ENCODE measurements at places on chromosomes 2 and 18. TPM values are rescaled to one million over a fixed set of nuclear protein-coding genes. Genes with fewer than 3 reads are reported as not detected.

- no peak for DNase-seq
Measured at GRCh38 chr2:17792515-17792914, 23.7 kb upstream of the MSGN1 start.

GRCh38 chr2:96091141-96091710 lies 25.1 kb downstream of the ADRA2B start:
- no peak for DNase-seq

- no peak for DNase-seq
Measured at GRCh38 chr2:29326926-29327325, 211.7 kb downstream of the CLIP4 start.

DNA sequence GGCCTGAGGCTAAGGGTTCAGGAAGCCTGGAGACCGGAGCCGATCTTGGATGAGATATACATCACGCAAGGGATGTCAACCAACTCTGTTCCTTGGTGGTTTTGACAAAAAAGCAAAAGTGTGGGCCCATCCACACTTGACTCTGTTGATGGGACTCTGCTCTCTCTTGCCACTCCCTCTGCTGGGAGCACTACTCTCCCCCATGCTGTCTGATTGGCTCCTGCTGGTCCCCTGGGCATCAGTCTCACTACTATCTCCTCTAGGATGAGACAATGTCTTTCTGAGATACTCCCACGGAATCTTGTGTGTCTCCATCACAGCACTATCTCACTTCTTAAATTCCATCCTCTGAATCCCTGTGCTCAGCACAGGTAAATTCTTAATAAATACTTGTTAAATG lies 56.8 kb upstream of the DNMT3A start:
- DNase-seq, result no peak

GRCh38 chr2:138071720-138072719 lies 107.7 kb downstream of the HNMT start:
- DNase-seq, result no peak

GRCh38 chr2:54664238-54664786 lies 59.1 kb upstream of the EML6 start:
- no peak for DNase-seq

DNA sequence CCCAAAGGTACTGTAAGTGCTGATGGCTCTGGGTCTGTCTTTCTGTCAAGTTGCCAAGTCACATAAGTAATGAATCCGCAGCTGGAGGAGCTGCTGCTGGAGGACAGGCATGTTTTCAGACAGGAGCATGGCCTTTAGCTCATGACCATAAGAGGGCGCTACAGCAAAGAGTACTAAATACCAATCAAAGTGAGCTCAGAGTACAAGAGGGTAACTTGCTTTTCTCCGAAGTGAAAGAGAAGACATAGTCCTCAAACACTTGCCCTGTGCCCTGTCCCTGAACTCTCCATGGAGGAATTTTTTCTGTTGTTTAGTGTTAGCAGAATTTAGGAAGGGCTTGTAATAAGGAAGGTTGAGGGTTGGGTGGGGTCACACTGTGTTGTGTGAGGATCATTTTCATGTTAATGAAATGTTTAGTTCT lies 58.0 kb upstream of the EML6 start:
- no peak for DNase-seq

DNA sequence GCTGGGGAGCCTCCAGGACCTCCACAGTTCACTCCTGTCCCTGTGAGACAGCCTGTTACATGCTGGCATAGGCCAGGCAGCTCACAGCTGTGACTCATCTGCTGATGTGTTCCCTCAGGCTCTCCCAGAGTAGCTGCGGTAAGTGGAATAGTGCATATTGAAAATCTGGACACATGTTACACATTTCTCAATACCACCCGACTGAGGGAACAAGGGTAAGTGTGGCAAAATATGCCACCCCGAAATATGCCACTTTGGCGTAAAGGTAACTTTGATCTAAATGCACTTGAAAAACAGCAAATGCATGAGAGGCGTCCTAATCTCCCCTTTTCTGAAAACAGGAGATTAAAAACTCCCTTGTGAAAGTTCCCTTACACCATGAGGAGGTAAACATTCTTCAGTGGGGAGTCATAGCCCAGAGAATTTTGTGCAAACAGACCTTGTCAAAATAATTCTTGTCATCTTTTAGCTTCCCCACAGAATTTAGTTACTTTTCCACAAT lies 557.9 kb downstream of the CCDC85A start:
- no peak for DNase-seq

DNA sequence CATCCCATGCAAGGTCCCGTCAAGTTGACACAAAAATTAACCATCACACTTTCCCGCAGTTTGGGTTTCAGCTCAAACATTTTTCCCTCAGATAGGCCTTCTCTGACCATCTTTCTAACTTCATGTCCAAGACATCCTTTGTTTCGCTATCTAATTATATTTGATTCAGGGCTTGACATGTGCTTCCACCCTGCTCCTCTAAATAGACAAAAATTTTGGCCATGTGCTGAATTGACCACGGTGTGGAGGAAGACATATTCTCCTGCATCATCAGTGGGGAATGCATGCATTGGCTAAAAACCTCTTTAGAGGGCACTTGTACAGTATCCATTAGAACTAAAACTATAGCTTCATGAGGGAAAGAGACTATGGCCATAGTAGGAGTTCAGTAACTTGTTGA lies 81.2 kb downstream of the PLCL1 start:
- DNase-seq, result no peak

L3MBTL4 gene
- 11.5 TPM for total RNA-seq

CNRIP1 gene
- total RNA-seq, result 55.9 TPM

GRCh38 chr2:144629935-144630334 lies 110.0 kb upstream of the ZEB2 start:
- DNase-seq, result no peak

- DNase-seq, result peak; percentile 99
Measured at GRCh38 chr2:5691985-5692529, at the start of gene SOX11. TSS of gene SOX11 (plus strand) at chr2:5692384. CDS start at chr2:5692722, 338 bp downstream.

DNA sequence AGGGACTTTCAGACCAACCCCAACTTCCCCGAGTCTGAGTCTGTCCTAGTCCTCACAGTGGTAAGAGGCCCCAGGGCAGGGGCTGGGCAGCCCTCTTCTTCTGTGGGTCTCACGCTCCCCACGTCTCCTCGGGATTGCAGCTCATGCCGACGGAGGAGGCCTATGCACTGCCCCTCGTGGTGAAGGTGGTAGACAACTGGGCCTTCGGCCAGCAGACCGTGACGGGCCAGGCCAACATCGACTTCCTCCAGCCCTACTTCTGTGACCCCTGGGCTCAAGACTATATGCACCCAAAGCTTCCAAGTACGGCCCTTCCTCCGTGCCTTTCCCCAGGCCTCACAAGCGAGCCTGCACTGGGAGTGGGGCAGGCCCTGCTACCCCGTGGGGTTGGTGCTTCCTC lies 44.3 kb downstream of the LMAN2L start:
- no peak for DNase-seq

MOGAT1 gene
- total RNA-seq, result 0.22 TPM

DNA sequence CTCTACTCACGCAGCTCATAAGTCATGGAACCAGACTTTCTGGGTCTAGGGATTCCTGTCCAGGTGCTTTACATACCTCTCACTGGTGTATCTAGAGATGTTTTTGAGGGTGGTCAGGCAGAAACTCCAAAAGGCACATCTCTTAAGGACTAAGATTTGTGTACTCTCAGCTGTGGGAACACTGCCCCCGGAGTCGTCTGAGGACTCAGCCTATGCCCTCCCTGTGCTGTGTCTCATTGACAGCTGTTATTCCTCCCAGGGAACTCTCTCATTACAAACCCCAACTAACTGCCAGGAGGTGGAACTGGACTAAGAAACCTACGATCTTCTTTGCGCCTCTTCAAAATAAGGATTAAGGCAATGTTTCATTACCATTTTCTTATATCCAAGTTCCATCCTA lies 293.9 kb upstream of the DLGAP1 start:
- DNase-seq, result no peak

MC2R gene
- total RNA-seq, result not detected

DNA sequence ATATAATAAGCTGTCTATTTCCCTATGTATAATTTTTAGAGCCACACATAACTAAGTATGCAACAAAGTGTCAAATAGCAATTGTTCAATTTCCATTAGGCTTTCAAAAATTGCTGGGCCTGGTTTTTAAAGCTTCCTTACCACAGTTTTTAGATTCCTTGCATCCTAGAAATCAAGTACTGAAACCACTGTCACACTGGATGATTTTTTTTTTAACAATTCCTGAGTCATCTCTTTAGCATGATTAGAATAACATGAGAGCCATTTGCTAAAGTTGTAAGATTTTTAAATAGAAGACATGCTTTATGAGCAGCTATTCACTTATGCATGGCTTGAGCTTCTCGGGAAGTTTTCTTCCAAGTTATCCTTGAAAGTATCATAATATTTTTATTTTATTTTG lies 319.5 kb upstream of the NXPH2 start:
- no peak for DNase-seq

GRCh38 chr2:178927173-178927572 lies 120.0 kb upstream of the TTN start:
- no peak for DNase-seq

ABCG8 gene
- 1.1 TPM for total RNA-seq

- DNase-seq, result peak; percentile 62
Measured at GRCh38 chr2:196592911-196593881, 46.3 kb upstream of the CCDC150 start.

RUFY4 gene
- 0.06 TPM for total RNA-seq

DNA sequence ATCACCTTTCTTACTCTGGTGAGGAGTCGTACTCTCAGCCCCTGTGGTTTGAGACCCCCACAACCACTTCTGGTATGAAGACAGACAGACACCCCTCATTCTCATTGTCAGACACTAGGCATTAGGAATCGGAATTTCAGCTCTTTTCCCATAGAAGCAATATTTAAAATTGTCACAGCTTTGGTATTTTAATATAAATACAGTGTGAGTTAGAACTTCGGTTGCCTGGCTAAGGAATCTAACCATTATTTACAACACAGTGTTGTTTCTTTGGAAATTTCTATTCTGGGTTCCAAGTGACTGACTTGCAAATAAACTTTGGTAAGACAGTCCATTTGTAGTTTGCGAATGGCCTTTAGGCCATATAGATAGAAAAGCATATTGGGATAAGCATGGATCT lies 318.1 kb downstream of the PARD3B start:
- DNase-seq, result no peak

- no peak for DNase-seq
Measured at GRCh38 chr2:49113046-49113445, 41.3 kb downstream of the FSHR start.

DNA sequence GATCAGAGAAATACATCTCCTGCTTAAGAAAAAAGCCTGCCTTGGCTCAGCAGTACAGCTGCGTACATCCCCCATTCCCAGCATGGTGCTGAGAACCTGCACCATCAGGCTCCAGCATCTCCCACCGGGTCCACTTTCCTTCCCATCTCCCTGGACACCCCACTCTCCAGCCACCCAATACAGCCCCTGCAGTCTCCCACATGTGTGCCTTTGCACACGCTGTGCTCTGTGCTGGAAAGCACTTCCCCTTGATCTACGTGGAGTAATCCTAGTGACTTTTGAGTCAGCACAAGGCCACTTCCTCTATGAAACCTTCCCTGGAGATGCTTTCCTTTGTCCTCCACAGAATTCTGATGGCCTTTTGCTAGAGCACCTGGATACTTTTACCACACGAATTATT lies 17.0 kb downstream of the STAT1 start:
- no peak for DNase-seq

DNA sequence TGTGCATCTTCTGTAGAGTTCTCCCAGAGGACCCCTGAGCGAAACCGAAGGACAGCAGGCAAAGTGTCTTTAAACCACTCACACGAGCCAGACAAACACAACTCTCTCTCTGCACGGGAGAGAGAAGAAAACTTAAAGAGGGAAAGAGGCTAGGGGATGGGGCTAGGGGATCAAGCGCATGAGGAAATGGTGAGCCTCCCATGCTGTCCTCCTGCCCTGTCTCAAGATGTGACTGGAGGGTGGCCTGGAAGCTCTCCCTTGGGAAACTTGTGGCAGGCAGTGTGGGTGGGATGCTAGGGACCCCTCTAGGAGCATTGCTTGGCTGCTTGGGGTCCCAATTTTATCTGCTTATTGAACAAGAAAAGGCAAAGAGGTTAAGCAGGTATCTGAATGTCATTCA lies 44.5 kb downstream of the CYP26B1 start:
- DNase-seq, result no peak

GAREM1 gene
- 12.3 TPM for total RNA-seq

MYCN gene
- 8.7 TPM for total RNA-seq

KCNJ3 gene
- total RNA-seq, result 20.8 TPM

DNAJC5G gene
- total RNA-seq, result 0.50 TPM

ANKRD29 gene
- 28.2 TPM for total RNA-seq

DNA sequence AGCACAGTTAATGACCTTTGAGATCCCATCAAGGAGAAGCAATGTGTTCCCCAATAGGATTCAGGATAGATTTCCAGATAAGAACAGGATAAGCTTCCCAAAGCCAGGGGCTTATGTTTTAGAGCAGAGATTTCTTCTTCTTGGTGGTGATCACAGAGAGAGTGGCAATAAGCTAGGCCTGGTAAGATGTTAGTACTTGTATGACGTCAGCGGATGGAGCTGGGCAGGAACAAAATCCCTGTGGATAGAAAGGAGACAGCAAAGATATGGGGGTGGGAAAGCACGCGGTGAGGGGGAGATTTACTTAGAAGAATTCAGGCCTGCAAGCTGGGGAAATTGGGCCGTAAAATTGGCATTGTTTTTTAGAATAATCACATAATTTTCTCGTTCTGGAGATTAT lies 323.0 kb downstream of the MTX2 start:
- DNase-seq, result no peak

DNA sequence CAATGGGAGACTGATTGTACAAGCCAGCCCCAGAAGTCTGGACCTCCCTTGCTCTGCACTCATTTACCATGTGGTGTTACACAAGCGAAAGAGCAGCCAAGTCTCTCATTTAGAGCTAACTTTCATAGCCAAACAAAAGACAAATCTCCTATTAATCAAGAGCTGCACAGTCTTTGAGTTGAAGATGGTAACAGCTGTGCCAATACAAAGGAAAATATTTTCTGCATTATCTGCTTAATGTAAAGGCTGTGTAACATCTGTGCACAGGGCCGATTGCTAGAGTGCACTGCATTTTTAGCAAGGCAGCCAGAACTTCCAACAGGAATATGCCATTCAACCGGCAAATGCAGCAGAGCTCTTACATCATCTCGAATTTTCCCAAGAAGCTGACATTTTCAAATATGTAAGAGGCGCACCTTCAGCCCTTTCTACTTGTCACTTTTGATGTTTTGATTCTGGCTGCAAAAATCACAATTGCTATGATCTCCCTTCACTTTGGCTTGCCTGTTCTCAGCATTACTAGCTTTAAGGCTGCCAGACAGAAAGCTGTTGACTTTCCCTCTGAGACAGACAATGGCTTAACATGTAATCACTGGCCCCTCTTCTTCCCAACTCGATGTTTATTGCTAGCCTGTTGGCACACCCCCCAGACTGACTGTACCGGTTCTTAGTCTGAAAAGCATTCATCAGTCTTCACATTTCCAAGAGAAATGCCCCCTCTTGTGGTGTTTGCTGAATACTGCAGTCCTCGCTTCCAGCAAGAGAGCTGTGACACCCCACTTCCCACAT lies 96.9 kb upstream of the TANK start:
- peak; percentile 78 for DNase-seq

DNA sequence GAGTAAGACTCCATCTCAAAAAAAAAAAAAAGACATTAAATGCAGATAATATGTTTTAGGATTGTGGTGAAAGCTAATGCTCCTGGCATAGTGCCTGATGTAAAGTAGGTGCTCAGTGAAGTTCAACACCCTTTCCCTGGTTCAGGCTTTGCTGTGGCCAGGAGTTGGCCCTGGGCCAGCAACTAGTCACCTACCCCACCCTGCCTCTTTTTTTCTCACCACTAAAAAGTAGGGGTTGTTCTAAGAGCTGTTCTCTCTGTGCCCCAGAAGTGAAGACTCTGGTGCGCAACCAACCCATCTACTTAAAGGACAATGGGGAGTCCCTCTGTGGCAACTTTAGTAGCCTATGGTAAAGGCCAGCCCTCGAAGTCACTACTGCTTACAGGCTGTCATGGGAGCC lies 75.9 kb downstream of the DNMT3A start:
- DNase-seq, result no peak

All from spinal cord (tissue), 10 donors.